ENCODE measurements at places on chromosomes 12 and 14.

GRCh38 chr12:104544836-104545235 lies 88.1 kb downstream of the CHST11 start:
- no peak for DNase-seq

GRCh38 chr12:110354172-110354780 lies 49.2 kb downstream of the ANAPC7 start:
- DNase-seq, result no peak

DNA sequence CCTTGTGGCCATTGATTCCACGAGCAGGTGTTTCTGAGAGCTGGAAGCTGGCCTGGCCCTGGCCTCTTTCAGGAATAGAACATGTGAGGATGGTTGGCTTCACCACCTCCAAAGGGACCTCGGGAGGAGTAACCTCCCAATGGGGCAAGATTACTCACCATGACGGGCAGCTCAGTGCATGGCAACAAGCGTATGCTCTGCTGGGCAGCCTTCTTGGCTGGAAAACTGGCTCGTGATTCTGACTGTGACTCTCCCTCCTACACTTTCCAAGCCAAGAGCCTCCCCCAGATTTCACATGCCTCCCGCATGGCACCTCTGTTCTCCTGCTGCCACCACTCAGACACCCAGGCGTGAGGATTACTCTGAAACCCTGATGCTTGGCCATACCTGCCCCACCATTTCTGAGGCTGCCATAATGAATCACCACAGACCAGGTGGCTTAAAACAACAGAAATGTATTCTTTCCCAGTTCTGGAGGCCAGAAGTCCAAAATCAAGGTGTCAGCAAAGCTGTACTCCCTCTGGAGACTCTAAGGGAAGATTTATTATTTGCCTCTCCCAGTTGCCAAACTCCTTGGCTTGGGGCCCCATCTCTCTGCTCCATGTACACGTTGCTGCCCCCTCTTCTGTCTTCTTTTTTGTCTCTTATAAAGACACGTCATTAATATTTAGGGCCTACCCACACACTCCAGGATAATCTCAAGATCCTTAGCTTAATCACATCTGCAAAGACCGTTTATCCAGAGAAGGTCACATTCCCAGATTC lies 215.9 kb downstream of the CHST11 start:
- no peak for DNase-seq

DNA sequence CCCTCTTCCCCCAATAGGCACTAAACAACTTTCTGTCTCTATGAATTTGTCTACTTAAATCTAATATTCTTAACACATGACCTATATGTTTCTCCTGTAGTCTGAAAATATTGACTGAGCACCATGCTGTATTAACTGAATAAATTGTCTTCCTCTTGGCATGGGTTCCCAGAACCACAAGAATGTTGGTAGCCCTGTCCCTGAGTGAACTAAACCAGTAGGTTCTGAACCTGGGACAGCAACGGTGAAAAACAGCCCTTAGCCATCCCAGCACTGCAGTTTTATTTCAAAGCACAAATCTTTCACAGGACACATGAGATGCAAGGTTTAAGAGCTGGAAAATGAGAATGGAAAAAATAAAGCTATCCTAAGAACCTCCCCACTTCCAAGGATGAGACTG lies 20.4 kb upstream of the HSP90B1 start:
- no peak for DNase-seq

DNA sequence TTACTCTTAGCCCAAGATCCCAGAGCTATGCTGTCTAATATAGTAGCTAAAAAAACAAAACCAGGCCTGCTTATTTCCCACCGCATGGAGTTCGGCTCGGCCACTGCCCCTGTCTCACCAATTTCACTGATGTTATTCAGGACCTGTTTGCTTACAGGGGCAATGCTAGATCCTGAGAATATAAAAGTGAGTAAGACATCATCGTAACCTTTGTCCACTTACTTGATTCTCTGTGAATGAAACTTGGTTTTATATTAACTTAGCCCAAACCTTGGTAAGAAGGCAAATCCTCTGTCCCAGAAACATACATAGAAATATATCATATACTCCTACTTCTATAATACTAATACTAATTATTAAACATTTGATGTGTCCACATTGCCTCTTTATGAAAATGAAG lies 56.6 kb downstream of the RNFT2 start:
- DNase-seq, result no peak

DNA sequence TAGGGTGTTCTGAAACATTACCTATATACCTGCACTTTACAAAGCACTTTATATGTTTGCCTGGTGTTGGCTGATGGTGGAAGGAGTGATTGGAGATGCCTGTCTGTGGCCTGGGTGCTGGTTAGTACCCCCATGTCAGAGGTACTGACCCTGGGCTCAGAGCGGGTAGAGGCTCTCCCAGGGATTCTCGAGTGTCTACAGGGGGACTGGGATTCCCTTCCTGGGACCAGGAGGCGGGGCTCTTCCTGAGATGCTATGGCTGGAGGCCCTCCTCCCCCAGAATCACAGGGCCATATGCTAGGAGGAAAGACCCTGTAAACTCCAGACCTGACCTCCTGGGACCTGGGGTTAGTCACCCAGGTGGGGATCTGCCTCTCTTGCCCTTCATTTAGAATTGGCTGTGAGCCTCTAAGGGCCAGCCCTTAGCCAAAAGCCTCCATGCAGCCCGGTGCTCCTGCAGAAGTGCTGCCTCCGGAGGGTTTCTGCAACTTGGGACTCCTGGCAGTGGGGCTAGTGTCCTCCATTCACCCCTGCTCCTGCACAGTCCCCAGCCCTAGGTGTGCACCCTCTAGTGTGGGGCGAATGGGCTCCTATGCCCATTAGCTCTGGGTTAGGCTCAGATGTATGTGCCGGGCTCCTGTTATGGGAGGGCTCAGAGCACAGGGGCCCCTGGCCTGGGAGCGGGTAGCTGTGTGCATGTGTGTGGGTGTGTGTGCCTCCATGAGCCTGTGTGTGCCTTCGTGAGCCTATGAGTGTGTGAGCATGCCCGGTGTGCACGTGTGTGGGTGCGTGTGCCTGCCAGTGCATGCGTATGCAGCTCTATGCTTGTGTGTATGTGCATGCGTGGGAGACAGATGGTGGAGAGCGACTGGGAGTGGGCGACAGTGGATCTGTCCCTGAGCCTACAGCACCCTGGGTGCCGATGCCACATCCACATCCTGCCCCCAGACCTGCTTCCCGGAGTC lies 36.6 kb downstream of the RTL1 start:
- no peak for DNase-seq

DNA sequence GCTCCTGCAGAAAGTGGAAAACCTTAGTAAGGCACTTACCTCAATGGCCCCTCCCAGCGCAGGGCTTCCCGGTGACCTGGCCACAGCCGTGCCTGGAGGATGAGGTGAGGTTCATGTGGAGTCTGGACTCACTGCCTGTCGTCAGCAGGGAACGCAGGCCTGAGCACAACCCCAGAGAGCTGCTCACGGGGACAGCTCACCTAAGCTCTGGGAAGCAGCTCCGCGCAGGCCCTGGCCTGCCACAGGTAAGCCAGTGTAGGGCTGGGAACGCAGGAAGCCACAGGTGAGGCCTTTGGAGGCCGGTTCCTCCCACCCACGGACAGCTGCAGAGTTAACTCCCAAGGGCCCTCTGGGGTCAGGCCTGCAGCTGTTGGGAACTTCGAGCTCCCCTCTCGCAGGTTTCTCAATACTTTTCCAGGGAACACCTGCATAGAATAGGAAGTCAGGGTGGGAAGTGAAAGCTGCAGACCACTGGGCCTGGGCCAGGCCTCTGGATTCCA lies 32.7 kb downstream of the ANAPC7 start:
- DNase-seq, result no peak

DNA sequence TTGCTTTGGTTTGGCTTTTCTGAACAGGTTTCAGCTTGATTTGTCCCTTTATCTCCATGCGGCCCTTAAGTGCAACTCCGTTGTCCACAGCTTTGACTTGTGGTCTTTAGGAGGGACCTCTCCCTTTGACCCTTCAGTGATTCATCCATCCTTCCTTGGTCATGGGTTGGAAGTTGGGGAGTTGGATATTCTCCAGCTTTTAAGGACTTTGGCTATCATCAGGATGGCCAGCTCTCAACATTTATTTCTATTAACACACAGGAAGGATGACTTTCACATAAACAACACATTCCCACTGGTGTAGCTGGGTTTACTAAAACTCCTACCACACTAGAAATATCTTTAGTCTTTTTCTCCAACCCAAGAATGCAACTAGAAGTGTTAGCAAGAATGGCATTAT lies 50.9 kb upstream of the E2F7 start:
- DNase-seq, result no peak

DNA sequence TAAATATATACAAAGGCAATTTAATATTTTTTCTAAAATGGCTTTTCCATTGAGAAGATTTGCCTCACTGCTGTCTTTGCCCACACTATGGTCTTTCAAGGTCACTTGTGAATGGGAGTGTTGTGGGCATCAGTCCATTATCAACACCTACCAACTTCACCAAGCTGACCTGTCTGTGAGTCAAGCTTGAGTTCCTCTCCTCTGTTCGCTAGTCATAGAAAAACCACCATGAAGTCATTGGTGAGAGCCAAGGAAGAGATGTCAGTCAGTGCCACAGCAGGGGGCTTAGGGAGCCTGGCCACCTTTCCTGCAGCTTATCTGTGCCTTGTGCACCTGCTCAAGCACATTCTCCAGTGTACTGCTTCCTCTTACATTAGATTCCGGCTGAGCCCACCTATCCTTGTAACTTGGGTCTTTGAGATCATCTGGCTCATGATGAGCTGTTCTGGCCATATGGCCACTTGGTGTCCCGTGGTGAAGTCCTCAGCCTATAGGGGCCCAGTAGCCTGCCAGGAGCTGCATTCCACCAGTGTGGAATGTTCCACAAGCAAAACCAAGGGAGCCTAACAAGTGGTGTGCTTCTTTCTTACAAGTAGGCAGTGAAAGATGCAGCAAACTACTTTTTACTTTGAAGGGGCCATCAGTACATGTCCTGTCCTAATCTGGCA lies 80.8 kb upstream of the C12orf71 start:
- no peak for DNase-seq

- DNase-seq, result no peak
Observed at GRCh38 chr14:61478971-61479473, 157.6 kb downstream of the PRKCH start.

GRCh38 chr12:108720757-108721514 lies 10.4 kb downstream of the CORO1C start:
- DNase-seq, result no peak

- no peak for DNase-seq
Observed at GRCh38 chr14:74515891-74516412, 22.4 kb downstream of the ISCA2 start.

- DNase-seq, result no peak
Observed at GRCh38 chr12:54631551-54631950, 3.1 kb downstream of the LACRT start.

DNA sequence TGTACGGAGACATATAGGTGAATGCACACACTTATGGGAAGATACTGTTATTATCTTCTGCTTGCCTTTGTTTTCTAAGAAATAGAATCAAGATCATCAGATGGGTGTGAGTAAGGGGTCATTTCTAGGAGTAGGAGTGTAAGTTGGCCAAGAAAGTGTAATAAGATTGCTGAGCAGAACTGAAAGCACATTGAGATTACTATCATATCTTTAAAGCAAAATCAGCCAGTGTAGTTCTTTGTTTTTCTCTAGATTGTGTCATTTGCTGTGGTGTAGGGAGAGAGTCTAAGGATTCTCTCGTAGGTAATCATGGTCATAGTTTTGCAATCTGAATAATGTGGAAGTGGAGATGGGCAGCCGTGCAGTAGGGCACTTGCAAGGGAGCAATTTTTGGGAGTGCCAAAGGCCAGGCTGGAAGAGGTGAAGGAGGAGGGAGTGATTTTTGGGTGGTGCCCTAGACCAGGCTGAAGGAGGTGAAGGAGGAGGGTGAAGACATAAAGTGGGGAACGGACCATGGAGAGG lies 131.6 kb downstream of the RGS6 start:
- DNase-seq, result no peak

GRCh38 chr14:65229748-65230728 lies 127.7 kb upstream of the MAX start:
- DNase-seq, result peak; percentile 33

DNA sequence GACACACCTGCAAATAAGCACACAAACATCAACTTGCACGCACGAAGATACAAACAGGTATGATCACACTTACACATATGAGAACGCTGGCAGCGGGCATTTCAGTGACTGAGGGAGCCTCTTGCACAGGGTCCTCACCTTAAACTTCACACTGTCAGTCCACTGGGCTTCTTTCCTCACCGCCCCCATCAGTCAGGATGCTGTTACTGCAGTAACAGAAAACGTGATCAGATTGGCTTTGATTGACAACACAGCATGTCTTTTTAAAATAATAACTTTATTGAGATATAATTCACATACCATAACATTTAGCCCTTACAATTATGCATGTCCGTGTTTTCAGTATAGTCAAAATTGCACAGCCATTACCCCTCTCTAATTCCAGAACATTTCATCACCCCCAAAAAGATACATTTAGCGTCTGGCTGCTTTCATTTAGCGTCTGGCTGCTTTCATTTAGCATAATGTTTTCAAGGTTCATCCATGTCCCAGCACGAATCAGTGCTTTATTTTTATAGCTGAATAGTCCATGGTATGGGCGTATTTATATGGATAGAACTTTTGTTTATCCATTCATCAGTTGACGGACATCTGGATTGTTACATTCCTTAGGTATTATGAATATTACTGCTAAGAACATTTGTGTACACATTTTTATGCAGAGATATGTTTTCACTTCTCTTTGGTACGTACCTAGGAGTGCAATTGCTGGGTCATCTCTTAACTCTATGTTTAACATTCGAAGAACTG lies 8.4 kb downstream of the CCDC197 start:
- no peak for DNase-seq

DNA sequence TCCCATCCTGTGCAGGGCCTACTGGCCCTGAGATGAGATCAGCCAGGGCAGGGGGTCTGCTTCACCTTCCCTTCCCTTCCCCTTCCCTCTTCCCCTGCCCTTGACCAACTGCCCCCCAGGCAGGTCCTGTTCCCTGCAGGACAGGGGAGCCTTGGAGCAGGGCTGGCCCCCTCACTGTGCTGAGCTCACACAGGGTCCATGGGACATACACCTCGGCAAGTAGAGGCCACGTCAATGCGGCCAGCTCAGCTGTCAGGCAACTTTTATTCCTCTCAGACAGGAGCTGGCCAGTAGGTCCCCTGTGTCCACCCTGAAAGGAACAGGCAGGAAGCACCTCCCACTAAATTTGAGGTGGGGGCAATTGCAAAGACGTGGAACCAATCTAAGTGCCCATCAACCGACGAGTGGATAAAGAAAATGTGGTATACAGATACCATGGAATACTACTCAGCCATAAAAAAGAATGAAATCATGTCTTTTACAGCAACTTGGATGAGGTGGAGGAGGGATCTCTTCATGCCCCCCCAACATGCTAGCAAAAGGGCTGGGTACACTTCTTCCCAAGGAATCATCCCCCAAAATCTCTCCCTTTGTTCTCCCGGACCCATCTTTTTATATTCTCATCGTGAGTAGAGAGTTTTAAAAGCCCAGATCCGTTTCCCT lies 148.7 kb downstream of the BCL11B start:
- no peak for DNase-seq

DNA sequence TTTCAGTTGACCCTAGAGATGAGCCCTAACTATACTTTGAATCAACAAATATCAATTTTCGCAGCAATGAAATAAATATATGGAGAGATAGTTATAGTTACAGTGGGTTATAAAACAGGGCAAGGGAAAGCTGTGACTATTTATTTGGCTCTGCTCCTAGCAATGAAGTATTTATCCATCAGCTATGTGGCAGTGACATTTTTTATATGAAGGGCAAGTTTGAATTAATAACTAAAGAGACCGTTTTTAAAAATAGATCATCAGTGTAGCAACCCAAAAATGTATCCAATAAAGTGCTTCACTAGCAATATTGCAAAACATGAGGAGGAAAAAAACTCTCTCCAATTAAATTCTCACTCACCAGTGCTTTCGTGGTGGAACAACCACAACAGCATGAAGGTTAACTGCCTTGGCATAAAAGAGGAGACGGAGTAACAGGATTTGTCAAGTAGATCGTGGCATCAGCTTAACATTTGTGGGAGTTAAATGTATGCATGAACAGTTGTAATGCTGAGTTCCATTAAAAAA lies 58.1 kb upstream of the NUDT4 start:
- DNase-seq, result no peak
